Effector memory CD8-positive, alpha-beta T cell (primary cell): ENCODE measurements at places on chromosomes 12 and 14.

DNA sequence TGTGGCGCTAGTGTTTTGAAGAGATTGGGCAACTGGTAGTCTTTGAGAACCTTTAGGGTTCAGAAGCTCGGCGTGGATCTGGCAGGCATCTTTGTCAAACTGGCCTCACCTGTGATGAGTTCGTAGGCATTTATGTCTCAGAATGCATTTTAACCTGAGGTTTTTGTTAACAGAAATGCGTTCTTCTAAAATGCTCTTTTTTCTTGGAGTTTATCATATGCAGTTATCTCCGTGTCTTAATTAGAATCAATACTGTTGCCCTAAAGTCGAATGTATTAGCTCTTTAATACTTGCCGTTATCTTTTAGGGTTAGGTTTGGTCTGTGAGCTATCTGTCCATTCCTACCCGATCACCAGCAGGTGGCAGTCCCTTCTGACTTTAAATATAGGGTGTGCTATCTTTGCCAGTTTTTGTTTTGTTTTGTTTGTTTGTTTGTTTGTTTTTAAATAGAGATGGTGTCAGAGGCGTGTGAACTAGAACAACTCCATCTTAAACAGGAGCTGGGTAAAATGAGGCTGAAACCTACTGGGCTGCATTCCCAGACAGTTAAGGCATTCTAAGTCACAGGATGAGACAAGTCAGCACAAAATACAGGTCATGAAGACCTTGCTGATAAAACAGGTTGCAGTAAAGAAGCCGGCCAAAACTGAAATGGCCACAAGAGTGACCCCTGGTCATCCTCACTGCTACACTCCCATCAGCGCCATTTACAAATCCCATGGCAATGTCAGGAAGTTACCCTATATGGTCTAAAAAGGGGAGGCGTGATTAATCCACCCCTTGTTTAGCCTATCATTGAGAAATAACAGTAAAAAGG, 1.4 kb downstream of the ATF1 start:
- H3K4me3 ChIP-seq: peak overlapping the region; percentile 96
- H3K36me3 ChIP-seq: peaks cover 31% of the 10 kb centered on the region
- H3K4me1 ChIP-seq: peaks cover 19% of the 10 kb centered on the region

- no peak overlapping the region for H3K27ac ChIP-seq
- no peaks in the 10 kb centered on the region for H3K36me3 ChIP-seq
- H3K4me1 ChIP-seq: no peaks in the 10 kb centered on the region
- DNase-seq: no peak
- no peaks in the 10 kb centered on the region for H3K27me3 ChIP-seq
These were observed 332.8 kb downstream of the SEC23A start for GRCh38 chr14:38770251-38770650.

- H3K4me1 ChIP-seq: no peaks in the 10 kb centered on the region
- H3K27ac ChIP-seq: no peak overlapping the region
- H3K27me3 ChIP-seq: no peaks in the 10 kb centered on the region
- H3K4me3 ChIP-seq: no peak overlapping the region
These were observed 15.1 kb downstream of the ABHD4 start for GRCh38 chr14:22613106-22613695.

DNA sequence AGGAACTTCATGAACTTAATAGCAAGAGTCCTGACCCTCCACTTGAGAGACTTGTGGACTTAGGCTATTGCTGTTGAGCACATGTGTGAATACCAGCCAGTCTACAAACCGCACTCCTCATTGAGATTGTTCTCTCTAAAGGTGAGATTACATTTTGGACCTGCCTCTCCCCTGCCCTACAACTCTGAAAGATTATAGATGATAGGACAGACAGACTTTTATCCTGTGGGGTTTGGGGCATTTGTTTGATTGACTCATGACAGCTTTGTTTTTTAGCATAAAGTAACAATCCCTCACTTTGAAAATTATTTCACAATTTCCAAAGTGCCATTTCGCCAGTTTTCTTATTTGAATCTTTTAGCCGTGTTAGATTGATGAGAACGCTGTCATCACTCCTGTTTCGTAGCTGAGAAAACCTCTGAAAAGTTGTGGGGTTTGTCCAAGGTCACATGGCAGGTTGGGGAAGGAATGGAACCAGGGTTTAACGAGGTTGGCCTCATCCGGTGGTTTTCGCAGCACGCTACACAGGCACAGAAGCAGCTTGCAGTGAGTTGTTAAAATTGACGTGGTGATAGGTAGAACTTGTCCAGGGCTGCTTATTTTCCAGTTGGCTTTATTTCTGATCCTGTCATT, 836 bp downstream of the EVL start:
- peak overlapping the region; percentile 96 for H3K27ac ChIP-seq
- no peaks in the 10 kb centered on the region for H3K27me3 ChIP-seq
- DNase-seq: peak; percentile 77
- H3K4me3 ChIP-seq: peak overlapping the region; percentile 83
- H3K4me1 ChIP-seq: peaks cover 84% of the 10 kb centered on the region
- peaks cover 71% of the 10 kb centered on the region for H3K36me3 ChIP-seq

- no peak overlapping the region for H3K4me3 ChIP-seq
- H3K27ac ChIP-seq: no peak overlapping the region
- H3K36me3 ChIP-seq: no peaks in the 10 kb centered on the region
- no peak for DNase-seq
These were observed 110.6 kb downstream of the DIO2 start for GRCh38 chr14:80100681-80101080.

GRCh38 chr12:120739821-120740613, 14.4 kb downstream of the ACADS start:
- peak overlapping the region; percentile 32 for H3K27ac ChIP-seq
- no peak overlapping the region for H3K4me3 ChIP-seq
- H3K27me3 ChIP-seq: no peaks in the 10 kb centered on the region
- no peak for DNase-seq
- no peaks in the 10 kb centered on the region for H3K36me3 ChIP-seq
- no peaks in the 10 kb centered on the region for H3K4me1 ChIP-seq

DNA sequence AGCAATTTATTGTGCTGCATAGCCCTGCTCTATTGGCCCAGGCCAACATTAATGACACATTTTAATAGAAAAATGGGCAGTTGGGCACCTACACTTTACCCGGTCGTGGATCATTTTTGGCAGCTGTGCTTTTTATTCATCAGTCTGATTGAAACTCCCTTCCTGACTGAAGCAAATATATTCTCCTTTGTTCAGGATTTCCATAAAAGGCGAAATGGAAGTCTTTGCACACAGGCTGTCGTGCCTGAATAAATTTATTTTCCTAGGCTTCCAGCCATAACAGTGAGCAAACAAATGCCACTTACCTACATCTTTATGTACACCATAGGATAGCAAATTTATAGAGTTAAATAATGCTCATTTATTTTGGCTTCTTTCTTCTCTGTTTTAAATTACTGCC, 480.7 kb upstream of the DCN start:
- H3K4me3 ChIP-seq: no peak overlapping the region
- no peaks in the 10 kb centered on the region for H3K27me3 ChIP-seq
- DNase-seq: no peak
- no peak overlapping the region for H3K27ac ChIP-seq
- H3K4me1 ChIP-seq: peaks cover 3% of the 10 kb centered on the region

GRCh38 chr12:49552014-49552413, 13.2 kb downstream of the KCNH3 start:
- H3K36me3 ChIP-seq: peaks cover 10% of the 10 kb centered on the region
- peaks cover 12% of the 10 kb centered on the region for H3K4me1 ChIP-seq
- DNase-seq: no peak
- no peak overlapping the region for H3K27ac ChIP-seq
- H3K4me3 ChIP-seq: no peak overlapping the region
- H3K27me3 ChIP-seq: peaks cover 38% of the 10 kb centered on the region

GRCh38 chr14:104885973-104886689, 21.1 kb downstream of the CEP170B start:
- DNase-seq: no peak
- H3K36me3 ChIP-seq: peaks cover 3% of the 10 kb centered on the region
- H3K27me3 ChIP-seq: no peaks in the 10 kb centered on the region
- H3K4me3 ChIP-seq: no peak overlapping the region
- no peaks in the 10 kb centered on the region for H3K4me1 ChIP-seq
- H3K27ac ChIP-seq: no peak overlapping the region
